IPS-NIHi11 (cell line): ENCODE measurements at places on chromosomes 4 and X.

GRCh38 chr4:176150356-176150682 lies 45.1 kb downstream of the SPATA4 start:
- DNase-seq = no peak

GRCh38 chr4:70589785-70590184 lies 2.3 kb upstream of the AMBN start:
- DNase-seq = no peak

DNA sequence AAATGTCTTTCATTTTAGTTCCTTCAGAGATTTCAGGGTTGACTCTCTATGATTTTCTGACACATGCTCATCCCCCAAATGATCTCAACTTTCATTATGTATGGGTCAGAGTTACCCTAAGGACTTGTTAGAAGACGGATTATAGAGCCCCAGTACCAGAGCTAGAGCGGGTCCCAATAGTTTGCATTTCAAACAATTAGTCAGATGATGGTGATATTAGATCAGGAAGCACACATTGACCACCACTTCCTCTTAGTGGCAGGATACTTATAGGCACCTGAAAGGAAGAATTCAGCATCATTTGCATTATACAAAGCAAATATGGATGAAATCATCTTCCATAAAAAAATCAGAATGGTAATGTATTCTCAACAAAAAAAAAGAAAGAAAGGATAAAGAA lies 106.1 kb downstream of the GALNTL6 start:
- DNase-seq = no peak

- DNase-seq = no peak
Observed at GRCh38 chr4:25113915-25114904, 46.0 kb downstream of the SEPSECS start.

DNA sequence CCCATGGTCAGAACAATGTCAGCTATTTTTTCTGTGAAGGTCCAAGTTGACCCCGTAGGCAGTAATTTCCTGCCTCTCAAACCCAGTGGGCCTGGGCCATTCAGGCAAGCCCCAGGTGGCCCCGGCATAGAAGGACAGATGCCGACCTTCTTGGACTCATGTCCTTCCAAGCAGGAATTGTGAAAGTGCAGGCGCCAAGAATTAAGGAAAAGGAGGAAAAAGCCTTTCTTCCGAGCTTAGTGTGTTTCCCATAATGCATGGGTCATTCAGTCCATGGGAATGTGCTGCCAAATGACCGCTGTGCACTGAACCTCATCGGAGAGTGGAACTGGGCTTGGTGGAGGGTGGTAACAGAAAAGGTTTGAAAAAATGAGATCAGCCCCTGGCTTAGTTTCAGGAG lies 196.5 kb upstream of the HS3ST1 start:
- DNase-seq = no peak
